Epithelial cell of prostate (primary cell): ENCODE measurements at places on chromosomes 12 and 14.

DNA sequence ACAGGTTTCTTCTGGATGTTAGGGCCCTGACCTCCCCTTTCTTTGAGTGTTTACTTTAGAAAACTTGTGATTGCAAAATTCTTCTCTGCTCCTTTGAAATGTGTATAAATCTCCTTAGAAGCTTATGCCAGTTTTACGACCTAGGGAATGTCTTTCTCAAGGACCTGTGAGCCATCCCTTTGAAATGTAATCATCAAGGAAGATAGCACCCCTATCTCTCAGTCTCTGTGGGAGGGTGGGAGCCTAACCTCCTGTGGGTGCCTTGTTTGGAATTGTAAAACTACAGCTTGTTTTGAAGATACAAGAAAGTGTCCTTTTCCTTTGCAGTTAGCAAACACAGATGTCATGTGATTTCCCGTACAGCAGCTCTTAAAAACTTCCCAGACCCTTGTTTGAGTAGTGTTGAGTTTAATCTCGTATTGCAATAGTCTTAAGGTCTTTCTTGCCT is 3.3 kb downstream of the OR10AD1 start:
- no peak for DNase-seq

DNA sequence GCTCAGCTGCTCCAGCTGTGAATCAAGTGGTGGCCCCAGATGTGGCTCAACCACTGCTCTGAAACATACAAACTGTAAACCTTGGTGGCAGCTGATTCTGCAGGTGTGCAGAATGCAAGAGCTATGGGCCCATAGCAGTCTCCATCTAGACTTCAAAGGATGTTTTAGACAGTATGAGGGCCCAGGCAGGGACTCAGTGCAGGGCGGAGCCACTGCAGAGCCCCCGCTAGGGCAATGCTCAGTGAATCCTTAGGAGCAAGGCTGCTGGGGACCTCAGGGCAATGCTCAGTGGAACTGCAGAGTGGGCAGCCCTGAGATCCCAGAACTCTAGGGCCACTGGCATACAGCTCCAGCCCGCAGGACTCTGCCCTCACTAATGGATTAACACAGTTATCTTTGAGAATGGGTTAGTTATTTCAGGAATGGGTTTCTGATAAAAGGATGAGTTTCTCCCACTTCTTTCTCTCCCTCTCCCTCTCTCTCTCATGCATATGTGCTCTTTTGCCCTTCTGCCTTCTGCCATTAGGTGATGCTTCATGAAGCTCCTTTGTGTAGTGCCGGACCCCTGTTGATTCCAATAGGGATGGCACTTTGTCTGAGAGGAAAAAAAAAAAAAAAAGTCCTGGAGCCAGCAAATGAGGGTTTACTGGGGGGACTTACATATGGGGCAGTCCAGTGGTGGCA is 48.4 kb upstream of the JDP2 start:
- no peak for DNase-seq

GRCh38 chr12:57612711-57613426 is 1.6 kb downstream of the ARHGEF25 start:
- DNase-seq = no peak

DNA sequence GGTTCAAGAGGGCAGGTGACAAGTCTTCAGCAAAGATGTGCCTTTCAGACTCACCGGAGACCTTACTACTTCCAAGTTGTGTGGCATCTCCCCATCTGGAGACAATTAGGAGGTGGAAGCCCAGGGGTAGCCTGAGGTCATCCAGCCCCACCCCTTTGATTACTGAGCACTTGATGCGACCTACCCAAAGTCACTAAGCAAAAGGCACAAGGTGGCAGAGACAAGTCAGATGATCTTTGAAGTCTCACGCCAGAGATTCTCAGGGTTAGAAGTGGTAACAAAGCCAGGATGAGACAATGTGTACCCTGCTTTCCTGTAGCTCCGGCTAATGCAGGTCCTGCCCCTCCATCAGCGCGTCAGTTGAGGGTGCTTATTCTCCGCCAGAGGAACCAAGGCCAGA is 1.4 kb upstream of the FOXN3 start:
- no peak for DNase-seq

DNA sequence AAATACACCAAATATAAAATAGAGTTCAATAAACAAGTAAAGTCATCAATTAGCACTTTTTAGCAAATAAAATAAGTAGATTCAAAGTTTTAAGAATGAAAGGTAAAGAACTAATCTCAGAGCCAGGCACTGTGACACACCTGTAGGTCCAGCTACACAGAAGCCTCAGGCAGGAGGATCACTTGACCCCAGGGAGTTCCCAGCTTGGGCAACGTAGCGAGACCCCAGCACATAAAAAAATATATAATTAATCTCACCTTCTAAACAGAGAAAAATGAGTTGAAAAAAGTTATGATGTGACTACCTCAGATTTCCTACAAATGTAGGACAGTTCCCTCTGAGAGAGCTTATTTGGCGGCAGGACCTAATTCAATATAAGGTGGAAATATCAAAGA is 19.3 kb downstream of the DAD1 start:
- DNase-seq = no peak

GRCh38 chr14:88835661-88836060 is 11.2 kb downstream of the TTC8 start:
- DNase-seq = no peak

DNA sequence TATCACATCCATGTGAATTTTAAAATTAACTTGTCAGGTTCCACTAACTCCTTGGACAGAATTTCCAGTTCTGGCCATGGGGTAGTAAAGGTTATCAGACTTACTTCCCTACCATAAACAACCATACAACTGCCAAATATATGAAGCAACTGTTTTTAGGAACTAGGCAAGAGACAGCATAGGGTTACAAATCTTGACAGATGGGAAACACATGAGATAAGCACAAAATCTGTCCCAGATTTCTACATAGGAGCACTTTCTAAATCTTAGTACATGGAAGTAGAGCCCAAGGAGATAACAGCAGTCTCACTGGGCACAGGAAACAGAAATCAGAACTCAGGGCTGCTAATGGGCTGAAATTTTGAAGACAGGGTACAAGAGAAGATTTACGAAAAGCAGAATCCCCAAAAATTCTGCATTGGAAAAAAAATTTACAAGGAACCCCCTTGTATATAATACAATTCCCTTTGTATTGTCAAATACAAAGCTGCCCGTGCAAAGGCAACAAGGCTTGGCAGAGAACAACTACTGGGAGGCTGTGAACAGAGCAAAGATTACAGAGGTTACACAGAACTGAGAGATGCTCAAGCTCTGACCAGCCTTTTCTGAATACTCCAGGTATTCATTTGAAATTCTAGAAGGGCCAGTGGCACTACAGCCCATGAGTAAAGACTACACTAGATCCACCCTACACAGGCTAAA is 43.2 kb downstream of the GALNT4 start:
- DNase-seq = no peak

- no peak for DNase-seq
Observed at GRCh38 chr14:103730490-103731035, 15.0 kb downstream of the ZFYVE21 start.

DNA sequence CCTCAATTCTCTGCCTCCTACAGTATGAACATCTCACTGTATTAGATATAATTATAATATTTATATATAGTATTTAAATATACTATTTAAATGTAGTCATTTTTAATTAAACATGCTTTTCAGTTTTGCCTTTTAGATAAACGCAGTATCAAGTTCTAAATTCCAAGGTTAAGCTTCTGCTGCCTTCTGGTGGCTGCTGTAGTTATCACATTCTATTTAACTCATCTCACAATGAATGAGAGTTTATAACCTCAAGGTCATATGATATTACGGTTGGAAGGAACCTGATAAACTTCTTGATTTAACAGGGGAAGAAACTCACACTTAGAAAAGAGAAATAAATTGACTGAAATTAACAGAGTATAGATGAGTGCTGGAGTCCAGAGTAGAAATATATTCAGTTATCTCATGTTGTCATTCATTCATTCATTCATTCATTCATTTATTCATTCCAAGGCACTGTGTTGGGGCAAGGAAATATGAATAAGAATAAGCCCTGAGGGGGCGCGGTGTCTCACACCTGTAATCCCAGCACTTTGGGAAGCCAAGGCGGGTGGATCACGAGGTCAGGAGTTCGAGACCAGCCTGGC is 31.9 kb downstream of the GUCY2C start:
- no peak for DNase-seq

GRCh38 chr14:24456980-24457379 is 14.4 kb upstream of the SDR39U1 start:
- no peak for DNase-seq

GRCh38 chr12:6643569-6644256 is 3.5 kb downstream of the ACRBP start:
- no peak for DNase-seq

- no peak for DNase-seq
Observed at GRCh38 chr14:96584907-96585671, 82.9 kb downstream of the PAPOLA start.

GRCh38 chr14:54226103-54226502 is 170.7 kb upstream of the CDKN3 start:
- no peak for DNase-seq

GRCh38 chr12:63420206-63420644 is 248.1 kb downstream of the DPY19L2 start:
- no peak for DNase-seq

GRCh38 chr14:71529848-71530247 is 402.4 kb upstream of the RGS6 start:
- no peak for DNase-seq

GRCh38 chr12:120139958-120140357 is 23.4 kb upstream of the RAB35 start:
- DNase-seq = no peak

GRCh38 chr12:13851828-13852227 is 129.6 kb downstream of the GRIN2B start:
- DNase-seq = no peak

GRCh38 chr12:77218278-77218677 is 152.9 kb upstream of the E2F7 start:
- no peak for DNase-seq

- no peak for DNase-seq
Observed at GRCh38 chr12:65868878-65869277, 44.6 kb downstream of the HMGA2 start.

- DNase-seq = no peak
Observed at GRCh38 chr14:34063470-34064164, 112.7 kb upstream of the EGLN3 start.

DNA sequence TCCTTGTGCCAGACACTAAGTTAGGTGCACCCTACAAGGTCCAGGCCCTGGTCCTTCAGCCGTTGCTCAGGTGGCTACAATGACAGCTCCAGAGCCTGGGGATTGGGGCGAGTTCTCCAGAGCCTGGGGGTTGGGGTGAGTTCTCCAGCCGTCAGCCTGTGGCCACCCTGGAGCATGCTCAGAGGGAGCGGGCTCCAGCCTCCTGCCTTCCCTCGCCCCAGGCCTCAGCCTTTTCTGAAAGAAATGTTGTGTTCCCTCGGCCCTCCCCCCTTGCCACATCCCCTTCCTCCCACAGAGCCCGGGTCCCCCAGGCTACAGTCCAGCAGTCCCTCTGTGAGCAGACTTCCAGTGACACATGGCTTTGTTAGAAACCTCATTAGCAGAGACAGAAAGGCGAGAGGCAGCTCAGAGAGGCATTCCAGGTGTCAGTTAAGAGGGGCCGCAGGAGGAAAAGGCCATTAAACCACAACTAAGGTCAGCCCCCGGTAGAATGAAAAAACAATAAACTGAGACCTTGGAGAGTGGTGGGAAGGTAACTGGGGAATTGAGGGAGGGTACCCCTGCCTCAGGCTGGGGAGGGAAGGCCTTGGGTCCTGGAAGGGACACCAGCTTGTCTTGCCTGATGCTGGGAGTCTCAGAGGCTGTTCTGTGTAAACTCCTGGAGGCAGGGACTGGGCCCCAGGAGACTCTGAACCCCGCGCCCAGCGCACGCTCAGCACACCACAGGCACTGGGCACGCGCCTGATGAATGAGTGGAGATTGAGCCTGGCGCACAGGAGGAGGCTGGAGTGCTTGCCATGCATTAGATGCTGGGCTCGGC is 23.1 kb upstream of the COL2A1 start:
- no peak for DNase-seq

DNA sequence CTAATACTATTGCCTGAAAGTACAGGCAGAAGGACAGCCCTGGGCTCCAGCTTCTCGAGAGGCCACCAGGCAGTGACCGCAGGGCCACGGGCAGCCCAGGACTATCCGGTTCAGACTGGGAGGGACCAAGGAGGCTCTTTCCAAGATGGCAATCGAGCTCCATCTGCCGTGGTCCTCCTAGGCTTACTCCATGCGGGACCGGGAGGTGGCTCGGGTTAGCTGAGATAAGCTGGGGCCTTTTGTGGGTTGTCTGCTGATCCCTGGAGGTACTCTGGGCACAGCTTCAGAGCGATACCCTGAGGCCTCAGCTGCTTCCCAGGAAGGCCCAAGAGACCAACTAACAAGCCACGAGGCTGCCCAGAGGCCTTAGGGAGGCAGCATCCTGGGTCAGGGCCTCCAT is 33.1 kb downstream of the SNRNP35 start:
- no peak for DNase-seq

DNA sequence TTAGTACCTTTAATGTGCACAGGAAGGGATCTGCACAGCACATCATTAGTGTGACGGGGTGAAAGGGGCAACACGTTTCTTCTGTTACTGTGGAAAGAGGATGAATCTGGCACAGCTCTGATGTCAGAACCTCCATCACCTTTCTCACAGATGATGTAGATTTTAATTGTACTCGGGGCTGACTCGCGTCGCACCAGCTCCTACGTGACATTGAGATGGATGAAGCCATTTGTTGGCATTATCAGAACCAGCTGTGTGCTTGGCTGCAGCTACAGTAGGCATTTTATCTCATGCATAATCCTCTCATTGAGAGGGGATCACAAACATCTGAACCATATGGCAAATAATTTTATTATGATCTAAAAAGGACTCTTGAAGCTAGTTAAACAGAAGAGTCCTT is 173.6 kb downstream of the PDZRN4 start:
- no peak for DNase-seq

DNA sequence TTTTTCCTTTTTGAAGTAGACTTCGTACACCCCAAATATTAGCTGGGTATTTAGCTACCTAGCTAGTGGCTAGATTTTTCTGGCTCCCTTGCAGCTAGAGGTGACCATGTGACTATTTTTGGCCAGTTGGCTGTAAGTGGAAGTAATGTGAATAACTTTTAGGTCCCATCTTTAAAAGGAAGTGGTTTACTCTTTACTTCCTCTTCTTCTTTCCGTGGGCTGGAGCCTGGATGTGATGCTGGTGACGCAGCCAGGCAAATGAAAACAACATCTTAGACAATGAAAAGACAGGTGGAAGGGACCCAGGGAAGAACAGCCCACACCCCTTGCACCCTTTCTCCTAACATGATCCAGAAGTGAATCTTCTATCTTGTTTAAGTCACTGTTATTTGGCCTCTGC is 245.5 kb downstream of the ATP23 start:
- DNase-seq = no peak

DNA sequence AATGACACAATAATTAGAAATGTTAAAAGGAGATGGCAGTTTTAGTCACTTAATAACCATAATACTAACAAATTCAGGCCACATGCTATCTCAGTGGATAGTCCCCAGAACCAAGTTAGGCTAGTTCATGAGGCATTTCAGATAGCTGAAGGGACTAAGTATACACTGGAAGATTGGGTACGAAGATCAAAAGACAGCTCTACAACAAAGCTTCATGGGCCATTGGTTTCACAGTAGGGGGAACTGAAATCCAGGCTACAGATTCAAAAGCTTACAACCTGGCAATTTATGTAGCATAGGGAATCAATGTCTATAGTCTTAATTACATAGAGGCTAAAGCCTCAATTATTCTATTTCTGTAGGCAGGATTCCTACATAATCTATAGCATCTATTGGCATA is 343.0 kb downstream of the RGS6 start:
- no peak for DNase-seq
